ENCODE measurements at places on chromosomes 12 and 14.

DNA sequence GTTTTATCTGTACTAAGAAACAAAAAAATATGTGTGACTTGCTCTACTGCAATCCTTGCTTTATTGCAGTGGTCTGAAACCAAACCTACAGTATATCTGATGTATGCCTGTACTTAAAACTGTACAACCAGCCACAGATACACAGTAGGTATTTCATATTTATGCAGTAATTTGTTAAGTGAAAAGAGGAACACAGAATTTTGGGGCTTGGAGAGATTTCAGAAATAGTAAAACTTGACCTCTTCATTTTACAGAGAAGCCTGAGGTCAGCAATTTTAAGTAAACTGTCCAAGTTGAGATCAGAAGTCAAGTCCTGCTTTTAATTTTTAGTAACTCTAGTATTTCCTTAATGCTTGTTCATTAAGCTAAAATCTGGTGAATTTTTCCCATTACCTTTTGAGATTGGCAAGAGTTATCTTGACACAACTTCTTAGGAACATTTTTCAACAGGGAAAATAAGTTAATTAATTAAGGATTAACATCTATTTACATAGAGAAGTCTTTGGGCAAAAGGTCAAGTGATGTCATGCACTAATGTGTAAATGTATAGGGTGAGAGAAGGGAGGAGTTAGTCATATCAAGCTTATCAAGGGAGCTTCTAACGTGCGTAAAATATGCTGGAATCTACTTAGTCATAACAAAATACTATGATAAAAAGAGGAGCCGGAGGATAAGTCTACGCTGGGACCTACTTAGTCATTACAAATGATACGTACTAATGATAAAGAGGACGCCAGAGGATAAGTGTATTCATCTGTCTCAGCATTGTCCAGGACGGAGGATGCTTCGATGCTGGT, 66.0 kb upstream of the GTF2A1 start:
- no peak for DNase-seq

GRCh38 chr12:100724071-100724470, 70.5 kb upstream of the ANO4 start:
- DNase-seq, result no peak

- DNase-seq, result no peak
Measured at GRCh38 chr12:51827925-51828818, 20.3 kb downstream of the FIGNL2 start.

DNA sequence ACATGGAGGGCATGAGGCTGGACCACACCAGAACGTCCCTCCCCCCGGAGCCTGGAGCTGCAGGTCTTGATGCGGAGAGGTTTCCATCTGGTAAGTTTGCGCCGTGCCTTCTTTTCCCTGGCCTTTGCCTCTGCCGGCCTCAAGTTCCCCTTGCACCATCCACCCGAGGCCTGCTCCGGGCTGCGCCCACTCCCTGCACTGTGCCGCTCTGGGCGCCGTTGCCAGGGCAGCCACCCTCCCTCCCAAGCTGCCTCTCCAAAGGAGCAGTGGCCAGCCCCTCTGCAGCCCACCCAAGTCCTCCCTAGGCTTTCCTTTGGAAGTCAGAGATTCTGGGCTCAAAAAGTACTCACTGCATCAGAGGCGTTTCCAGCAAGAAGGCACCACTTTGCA, 46.2 kb upstream of the MEG3 start:
- no peak for DNase-seq

GRCh38 chr14:93591506-93591905, 160.8 kb downstream of the UNC79 start:
- no peak for DNase-seq

GRCh38 chr14:75648066-75648838, 12.4 kb downstream of the ERG28 start:
- no peak for DNase-seq

DNA sequence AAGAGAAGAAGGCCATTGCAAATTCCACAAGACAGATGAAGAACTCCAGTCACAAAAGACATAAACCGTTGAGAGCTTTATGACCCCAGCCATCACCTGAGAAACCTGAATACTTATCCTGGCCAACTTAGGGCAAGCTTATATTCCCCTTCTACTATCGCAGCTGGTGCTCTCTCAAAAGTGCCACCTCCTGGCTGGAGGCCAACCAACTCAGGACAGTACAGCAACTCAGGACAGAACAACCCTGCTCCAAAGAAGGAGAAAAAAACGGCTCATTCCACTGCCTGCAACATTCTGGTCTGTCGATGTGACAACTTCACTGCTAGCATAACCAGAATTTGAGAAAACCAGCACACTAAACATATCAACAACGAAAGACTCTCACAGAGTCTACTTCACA, 9.7 kb upstream of the KRT6B start:
- DNase-seq, result no peak
